ENCODE measurements at places on chromosomes 5 and 9. TPM values are rescaled to one million over a fixed set of nuclear protein-coding genes. Genes with fewer than 3 reads are reported as not detected.

- H3K27ac ChIP-seq: no peak overlapping the region
- H3K27me3 ChIP-seq: no peaks in the 10 kb centered on the region
- H3K4me1 ChIP-seq: no peaks in the 10 kb centered on the region
- no peak for DNase-seq
These were observed 1.1 kb upstream of the FGF1 start for GRCh38 chr5:142686968-142687367.

GRCh38 chr9:110217656-110218099, 9.7 kb upstream of the C9orf152 start:
- H3K4me1 ChIP-seq: no peaks in the 10 kb centered on the region
- H3K36me3 ChIP-seq: no peaks in the 10 kb centered on the region
- no peak overlapping the region for H3K27ac ChIP-seq
- no peak overlapping the region for H3K4me3 ChIP-seq
- DNase-seq: peak; percentile 27
- no peaks in the 10 kb centered on the region for H3K27me3 ChIP-seq

The CDKN2B gene
- not detected for total RNA-seq

GRCh38 chr5:168430296-168430695, 56.0 kb upstream of the RARS1 start:
- H3K4me3 ChIP-seq: no peak overlapping the region
- H3K27ac ChIP-seq: no peak overlapping the region
- H3K27me3 ChIP-seq: no peaks in the 10 kb centered on the region
- H3K4me1 ChIP-seq: no peaks in the 10 kb centered on the region
- H3K36me3 ChIP-seq: no peaks in the 10 kb centered on the region

The PCDHB3 gene
- total RNA-seq: not detected

DNA sequence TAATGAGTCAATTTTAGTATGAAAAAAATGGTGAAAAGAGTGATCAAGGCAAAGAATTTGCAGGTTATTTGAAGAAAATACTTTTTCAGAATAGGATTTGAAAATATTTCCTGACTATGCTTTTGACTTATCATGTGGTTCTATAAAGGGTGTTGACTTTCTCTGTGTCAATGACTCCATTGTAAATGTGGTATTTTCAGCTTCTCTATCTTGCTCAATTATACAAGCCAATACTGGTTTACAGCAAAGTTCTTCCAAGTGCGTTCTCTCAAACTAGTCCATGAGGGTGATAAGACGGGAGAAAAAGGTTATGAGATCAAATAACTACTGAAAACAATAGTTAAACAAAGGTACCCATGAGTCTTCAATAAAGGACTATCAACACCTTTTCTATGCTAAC, 21.7 kb downstream of the IL33 start:
- no peaks in the 10 kb centered on the region for H3K27me3 ChIP-seq
- H3K4me1 ChIP-seq: no peaks in the 10 kb centered on the region
- DNase-seq: no peak
- H3K36me3 ChIP-seq: no peaks in the 10 kb centered on the region
- H3K4me3 ChIP-seq: no peak overlapping the region

DNA sequence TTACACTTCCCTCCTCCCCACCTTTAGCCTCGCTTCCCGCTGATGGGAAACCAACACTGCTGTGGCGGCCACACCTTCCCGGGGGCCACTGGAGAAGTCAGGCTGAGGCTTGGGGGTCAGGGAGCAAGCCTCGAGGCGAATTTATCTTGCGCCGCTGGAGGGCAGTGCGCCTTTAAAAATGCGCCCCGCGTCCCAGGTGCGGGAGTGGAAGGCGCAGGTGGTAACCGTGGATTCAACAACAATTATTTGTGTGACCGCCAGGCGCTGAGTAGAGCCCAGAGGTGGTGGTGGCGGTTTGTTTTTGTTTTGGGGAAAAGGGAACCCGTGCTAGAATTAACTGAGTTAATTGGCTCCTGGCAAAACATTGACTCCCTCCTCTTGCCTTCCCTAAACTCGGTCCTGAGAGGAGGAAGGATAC, 1.1 kb downstream of the CFAP77 start:
- H3K27ac ChIP-seq: no peak overlapping the region
- H3K36me3 ChIP-seq: peaks cover 3% of the 10 kb centered on the region
- H3K4me3 ChIP-seq: peak overlapping the region; percentile 42
- H3K4me1 ChIP-seq: peaks cover 37% of the 10 kb centered on the region
- peak; percentile 66 for DNase-seq

GRCh38 chr5:129496864-129497595, 36.9 kb downstream of the ADAMTS19 start:
- no peak overlapping the region for H3K27ac ChIP-seq
- no peaks in the 10 kb centered on the region for H3K36me3 ChIP-seq
- DNase-seq: no peak
- no peaks in the 10 kb centered on the region for H3K27me3 ChIP-seq
- H3K4me1 ChIP-seq: no peaks in the 10 kb centered on the region

DNA sequence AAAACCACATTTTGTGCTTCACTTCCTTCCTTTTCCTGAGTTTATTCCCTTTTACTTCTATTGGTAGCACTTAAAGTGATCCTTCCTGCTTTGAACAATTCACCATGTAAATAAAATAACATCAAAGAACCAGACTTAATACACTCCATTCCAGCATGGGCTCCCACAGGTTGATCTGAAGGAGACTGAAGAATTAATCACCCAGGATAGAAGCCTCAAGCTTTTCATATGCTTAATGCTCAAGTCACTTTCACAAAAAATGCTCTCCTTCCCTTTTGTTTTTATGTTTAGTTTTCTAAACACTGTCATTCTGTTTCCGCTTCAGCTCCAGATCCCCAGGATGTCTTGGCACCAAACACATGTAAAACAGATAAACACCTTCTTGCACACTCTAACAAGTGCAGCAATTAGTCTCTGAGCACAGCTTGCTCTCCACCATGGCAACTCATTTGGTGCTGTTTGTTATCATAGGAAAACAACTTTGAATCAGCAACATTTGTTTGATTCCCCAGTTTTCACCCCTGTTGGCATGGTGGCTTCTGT, 37.0 kb downstream of the DMRTA1 start:
- no peaks in the 10 kb centered on the region for H3K36me3 ChIP-seq
- no peaks in the 10 kb centered on the region for H3K4me1 ChIP-seq
- H3K27me3 ChIP-seq: no peaks in the 10 kb centered on the region
- no peak for DNase-seq
- H3K27ac ChIP-seq: no peak overlapping the region

DNA sequence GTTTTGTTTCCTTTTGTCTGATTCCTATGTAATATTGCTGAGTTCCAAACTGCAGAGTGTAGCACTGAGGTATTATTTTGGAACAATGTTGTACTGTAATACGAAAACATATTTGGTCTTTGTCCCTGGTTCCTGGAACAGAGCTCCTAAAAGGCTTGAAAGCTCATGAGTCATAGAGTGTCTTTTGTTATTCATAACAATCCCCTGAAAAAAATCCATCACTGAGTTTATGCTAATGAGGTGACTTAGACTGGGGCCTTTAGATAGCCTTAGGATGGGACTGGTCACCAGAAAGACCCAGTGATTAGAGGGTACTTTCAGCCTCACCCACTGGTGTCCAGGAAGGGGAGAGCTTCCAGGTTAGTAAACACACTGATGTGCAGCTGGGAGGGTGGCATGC, 132.7 kb upstream of the POU5F2 start:
- no peak overlapping the region for H3K4me3 ChIP-seq
- no peak for DNase-seq
- no peaks in the 10 kb centered on the region for H3K27me3 ChIP-seq
- no peaks in the 10 kb centered on the region for H3K4me1 ChIP-seq

DNA sequence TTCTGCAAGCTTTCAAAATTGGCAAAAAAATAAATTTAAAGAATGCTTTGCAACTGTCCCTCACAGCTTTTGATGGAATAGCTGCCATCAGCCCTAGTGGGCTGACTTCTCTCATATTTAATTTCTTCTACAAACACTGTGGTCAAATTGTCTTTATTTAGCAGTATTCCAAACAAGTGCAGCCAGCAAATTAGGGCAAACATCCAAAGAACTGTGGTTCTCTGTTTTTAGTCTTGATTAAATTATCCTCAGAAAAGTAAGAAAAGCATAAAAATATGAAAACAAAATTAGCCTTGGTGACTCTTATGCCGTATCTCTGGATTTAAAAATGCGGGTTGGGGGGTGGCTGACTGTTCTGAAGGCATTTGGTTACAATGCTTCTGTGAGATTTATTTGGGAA, 95.8 kb upstream of the RETREG1 start:
- no peak for DNase-seq
- no peak overlapping the region for H3K27ac ChIP-seq
- H3K4me3 ChIP-seq: no peak overlapping the region
- no peaks in the 10 kb centered on the region for H3K4me1 ChIP-seq
- no peaks in the 10 kb centered on the region for H3K27me3 ChIP-seq
